Heart right ventricle (tissue), 16 donors: ENCODE measurements at places on chromosomes 7 and 10. TPM values are rescaled to one million over a fixed set of nuclear protein-coding genes. Genes with fewer than 3 reads are reported as not detected.

EZH2 gene
- 1.0 TPM for total RNA-seq

GRM3 gene
- total RNA-seq = not detected

PTF1A gene
- total RNA-seq = not detected

PNLIPRP2 gene
- total RNA-seq = not detected

LRRC18 gene
- not detected for total RNA-seq

VIPR2 gene
- 16.0 TPM for total RNA-seq

ACHE gene
- 0.28 TPM for total RNA-seq

FOXL3 gene
- not detected for total RNA-seq

PTPRZ1 gene
- total RNA-seq = 0.26 TPM

CCNY gene
- 95.1 TPM for total RNA-seq

RNF148 gene
- 0.32 TPM for total RNA-seq

CTTNBP2 gene
- total RNA-seq = 0.83 TPM

ZNHIT1 gene
- 59.3 TPM for total RNA-seq

TRIM73 gene
- 1.2 TPM for total RNA-seq

TMEM236 gene
- total RNA-seq = 1.5 TPM

GNGT1 gene
- not detected for total RNA-seq

ARPC1A gene
- 132 TPM for total RNA-seq

COL17A1 gene
- total RNA-seq = 0.14 TPM

NPSR1 gene
- not detected for total RNA-seq

ADAMTS14 gene
- total RNA-seq = 0.08 TPM

ATRNL1 gene
- 8.2 TPM for total RNA-seq

TSPAN12 gene
- total RNA-seq = 51.7 TPM

VSTM4 gene
- 19.5 TPM for total RNA-seq

AKR1D1 gene
- total RNA-seq = not detected

CDH23 gene
- 2.4 TPM for total RNA-seq

ANKRD30A gene
- not detected for total RNA-seq

CAV2 gene
- 277 TPM for total RNA-seq

LRRC72 gene
- total RNA-seq = not detected

HK1 gene
- total RNA-seq = 276 TPM

ASB10 gene
- 17.5 TPM for total RNA-seq

C10orf105 gene
- not detected for total RNA-seq
